ENCODE measurements at places on chromosomes 12 and 14. TPM values are rescaled to one million over a fixed set of nuclear protein-coding genes. Genes with fewer than 3 reads are reported as not detected.

DNA sequence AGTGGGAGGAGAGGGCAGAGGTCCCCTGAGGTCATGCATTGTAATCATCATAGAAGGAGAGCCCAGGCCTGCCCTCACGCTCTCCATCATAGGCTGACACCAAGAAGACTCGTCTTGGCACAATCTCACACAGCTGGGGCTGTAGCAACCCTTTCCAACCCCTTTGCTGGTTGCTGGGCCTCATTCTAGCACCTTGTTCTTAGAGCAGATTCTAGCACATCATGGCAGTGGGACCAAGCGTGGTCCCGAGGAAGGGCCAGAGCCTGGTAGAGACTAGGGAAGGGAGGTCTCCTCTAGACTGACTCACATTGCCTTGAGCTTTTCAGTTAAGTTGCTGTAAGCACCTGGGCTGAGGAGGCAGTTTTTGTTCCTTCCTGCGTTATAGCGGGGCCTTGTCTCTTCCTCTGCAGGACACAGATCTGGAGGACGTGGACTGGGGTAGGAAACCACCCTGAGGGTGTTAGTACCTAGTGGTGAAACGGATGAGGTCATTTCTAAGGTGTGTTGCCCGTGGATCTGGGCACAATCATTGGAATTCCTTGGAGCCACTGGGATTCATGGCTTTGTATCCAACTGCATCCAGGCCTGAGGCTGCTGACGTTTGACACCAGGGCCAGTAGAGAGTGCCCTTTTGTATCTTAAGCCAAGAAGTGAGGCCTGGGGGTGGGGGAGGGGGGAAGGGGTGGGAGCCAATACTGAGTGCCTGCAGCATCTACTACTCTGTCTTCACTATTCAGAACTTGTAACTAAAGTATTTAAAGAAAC lies 19.9 kb downstream of the RPS6KL1 start:
- no peak for ATAC-seq

DNA sequence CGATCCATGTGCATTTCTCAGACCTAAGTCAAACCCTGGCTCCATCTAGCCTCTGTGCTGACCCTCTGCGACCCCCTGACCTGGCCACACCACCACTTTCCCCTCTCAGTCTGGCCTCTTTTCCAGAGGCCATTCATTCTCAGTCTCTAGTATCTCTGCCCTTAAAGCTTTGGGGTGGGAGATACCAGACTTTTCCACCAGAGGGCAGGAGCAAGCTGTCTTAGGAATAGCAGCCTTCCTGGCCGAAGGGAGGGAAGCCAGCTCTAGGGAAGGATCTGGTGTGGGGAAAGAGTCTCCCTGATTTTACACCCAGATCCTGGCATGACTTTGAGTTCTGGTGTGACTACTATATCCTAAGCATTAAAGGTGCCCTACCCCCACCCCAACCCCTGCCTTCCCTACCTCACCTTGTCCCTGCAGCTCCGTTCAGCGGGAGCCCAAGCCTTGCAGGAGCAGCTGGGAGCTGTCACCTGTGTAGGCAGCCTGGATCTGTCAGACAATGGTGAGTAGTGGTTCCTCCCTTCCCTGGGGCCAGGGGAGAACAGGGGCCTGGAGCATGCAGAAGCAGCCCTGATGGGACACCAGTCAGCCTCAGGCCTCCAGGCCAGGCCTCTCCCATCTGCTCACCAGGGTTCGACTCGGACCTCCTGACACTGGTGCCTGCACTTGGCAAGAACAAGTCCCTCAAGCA lies 6.6 kb downstream of the CARMIL3 start:
- peak; percentile 78 for ATAC-seq

- no peak for ATAC-seq
These were observed 4.3 kb upstream of the BRMS1L start for GRCh38 chr14:35821564-35822411.

GRCh38 chr14:105197211-105197641 lies 16.1 kb upstream of the NUDT14 start:
- ATAC-seq = no peak

The COX8C gene
- total RNA-seq = not detected

Measured in activated T-helper 17 cell treated with anti-CD3 and anti-CD28 coated beads, Interleukin-2, amount 50 U/mL, for 72 hours (primary cell).